ENCODE measurements at places on chromosomes 7 and 10.

GRCh38 chr7:25117226-25118047 is 7.6 kb downstream of the CYCS start:
- no peak for DNase-seq

- no peak for DNase-seq
Observed at GRCh38 chr7:64314566-64314965, 805 bp downstream of the ZNF736 start.

- DNase-seq: no peak
Observed at GRCh38 chr7:102409340-102409739, 13.2 kb downstream of the PRKRIP1 start.

DNA sequence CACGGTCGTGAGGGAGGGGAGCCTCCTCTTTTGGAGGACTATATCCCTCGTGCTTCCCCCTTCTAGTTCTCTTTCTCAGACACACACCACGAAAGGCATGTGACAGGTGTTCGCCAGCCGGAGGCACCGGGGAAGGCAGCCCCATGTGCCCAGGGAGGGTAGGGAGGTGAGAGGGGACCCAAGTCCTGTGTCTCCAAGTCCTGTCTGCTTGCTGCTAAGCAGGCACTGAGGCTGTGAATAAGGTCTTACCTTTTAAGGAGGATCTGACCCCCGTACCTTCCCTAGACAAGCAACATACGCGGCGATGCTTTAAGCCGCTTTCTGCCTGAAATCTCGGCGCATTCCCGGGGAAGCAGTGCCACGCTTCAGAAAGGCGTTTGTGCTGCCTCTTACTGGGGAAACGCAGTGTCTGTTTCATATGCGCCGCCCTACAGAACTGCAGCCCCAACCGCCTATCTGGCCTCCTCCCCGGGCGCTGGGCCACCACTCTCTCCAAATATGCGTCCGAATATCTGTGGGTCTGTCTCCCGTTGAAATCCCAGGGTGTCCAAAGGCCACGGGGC is 770 bp downstream of the PLXNA4 start:
- peak; percentile 31 for DNase-seq

- DNase-seq: no peak
Observed at GRCh38 chr7:1954366-1955004, 278.3 kb downstream of the MAD1L1 start.

DNA sequence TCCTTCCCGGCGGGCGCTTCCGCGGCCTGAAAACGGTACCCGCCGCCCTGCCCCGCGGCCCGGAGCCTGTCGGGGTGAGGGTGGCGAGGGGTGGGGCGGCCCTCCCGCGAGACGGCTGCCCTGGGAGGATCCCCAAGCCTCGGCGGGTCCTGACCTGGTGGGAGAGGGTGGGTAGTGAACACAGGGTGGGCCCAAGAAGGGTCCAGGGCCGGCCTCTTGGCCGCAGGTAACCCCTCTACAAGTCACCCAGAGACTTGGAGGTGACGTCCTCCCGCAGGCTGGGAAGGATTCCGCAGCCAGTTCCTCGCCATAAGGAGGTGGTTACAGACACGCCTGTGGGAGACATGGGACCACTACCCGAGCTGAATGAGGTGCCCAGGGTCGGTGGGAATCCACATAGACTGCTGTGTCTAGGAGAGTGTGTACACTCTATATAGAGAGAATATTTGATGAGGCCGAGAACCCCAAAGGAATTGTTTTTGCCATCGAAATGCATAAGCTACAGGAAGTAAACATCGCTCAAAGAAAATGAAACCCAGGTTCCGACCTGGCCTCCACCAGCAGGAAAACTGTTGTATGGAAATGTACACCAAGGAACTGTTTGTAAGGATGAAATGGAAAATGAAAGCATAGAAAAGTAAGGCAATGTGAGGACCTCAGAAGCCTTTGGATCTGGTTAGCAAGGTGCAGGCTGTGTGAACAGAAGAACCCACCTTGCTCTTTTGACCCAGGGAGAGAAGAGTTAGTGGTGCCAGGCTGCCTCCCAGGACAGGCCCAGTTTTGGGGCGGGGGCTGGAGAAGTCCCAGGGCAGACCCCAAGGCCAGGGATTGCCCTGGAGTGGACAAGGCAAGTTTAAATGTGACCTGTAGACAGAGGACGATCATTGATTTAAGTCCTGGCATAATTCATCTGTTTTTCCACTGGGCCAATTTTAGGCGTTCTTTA is 659 bp downstream of the OPTN start:
- DNase-seq: no peak

- no peak for DNase-seq
Observed at GRCh38 chr7:19621740-19622139, 87.1 kb downstream of the POLR1F start.

DNA sequence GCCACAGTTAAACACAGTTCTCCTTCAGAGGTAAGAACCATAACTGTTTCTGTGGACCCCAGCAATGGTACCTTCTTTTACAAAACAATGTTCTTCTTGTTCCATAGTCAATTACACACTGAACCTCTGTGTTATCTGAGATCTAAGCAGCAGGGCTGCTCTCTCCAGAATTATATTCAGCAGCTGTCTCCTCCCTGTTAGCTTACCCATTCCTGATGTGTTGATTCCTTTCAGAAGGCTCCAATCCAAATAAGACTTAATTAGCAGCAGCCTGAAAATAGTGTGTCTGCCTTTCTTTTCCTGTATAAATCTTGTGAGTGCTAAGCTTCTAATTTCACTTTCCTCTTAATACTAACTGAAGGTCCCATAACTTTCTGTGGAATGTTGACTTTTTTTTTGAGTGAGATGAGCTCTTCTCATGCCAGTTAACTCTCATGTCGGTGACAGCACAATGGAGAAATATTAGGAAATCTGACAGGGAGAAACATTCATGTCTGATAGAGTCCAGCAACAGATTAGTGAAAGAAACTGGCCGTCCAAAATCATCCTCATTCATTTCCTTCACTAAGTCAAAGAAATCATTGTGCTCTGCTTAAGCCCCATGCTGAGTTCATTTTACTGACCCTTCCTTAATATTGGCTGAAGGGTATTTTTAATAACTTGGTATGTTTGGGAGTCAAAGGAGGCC is 226.5 kb downstream of the PRKG1 start:
- DNase-seq: no peak

- DNase-seq: no peak
Observed at GRCh38 chr7:33836797-33837355, 68.5 kb upstream of the BMPER start.

DNA sequence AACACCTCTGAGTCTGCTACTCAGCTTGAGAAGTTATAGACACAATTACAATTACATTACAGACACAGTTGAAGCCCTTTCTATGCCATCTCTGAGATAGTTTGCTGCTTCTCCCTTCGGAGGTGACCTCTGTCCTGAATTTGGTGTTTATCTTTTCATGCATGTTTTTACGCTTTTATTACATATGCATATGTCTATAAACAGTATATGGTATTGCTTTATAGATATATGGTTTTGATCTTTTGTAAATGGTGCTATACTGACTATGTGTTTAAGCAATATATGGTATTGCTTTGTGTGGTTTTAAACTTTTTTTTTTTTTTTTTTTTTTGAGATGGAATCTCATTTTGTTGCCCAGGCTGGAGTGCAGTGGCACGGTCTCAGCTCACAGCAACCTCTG is 48.4 kb downstream of the HK1 start:
- DNase-seq: no peak

- peak; percentile 19 for DNase-seq
Observed at GRCh38 chr10:121702351-121703320, 104.4 kb upstream of the FGFR2 start.

GRCh38 chr7:5063698-5064097 is 18.0 kb downstream of the RBAK start:
- no peak for DNase-seq

DNA sequence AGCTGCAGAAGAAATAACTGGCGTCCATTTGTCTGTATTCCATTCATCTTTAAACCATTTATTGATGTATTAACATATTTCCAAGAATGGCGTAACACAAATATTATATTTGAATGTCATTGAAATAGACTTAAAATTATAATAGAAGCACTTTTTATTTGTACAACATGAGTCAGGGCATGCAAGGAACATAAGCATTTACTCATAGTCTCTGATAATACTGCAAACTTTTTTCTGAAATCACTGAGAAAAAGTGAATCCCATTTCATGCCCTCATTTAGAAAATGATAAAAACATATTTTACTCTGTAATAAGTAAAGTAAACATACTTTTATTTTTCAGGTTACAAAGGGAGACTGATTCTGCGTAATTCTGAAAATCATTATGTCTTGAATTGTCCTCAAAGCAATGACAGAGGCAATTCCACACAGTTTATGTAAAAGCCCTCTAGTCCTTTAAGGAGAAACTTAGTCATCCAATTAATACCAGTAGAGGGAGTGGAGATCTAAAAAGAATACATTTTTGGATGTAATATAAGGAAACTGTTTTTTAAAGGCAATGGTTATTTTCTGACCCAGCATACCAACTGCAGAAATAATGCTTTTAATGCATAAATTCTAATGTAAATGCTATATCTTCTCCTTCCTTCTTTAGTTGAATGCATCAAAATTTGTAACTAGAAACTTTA is 58.1 kb downstream of the AGMO start:
- DNase-seq: no peak

DNA sequence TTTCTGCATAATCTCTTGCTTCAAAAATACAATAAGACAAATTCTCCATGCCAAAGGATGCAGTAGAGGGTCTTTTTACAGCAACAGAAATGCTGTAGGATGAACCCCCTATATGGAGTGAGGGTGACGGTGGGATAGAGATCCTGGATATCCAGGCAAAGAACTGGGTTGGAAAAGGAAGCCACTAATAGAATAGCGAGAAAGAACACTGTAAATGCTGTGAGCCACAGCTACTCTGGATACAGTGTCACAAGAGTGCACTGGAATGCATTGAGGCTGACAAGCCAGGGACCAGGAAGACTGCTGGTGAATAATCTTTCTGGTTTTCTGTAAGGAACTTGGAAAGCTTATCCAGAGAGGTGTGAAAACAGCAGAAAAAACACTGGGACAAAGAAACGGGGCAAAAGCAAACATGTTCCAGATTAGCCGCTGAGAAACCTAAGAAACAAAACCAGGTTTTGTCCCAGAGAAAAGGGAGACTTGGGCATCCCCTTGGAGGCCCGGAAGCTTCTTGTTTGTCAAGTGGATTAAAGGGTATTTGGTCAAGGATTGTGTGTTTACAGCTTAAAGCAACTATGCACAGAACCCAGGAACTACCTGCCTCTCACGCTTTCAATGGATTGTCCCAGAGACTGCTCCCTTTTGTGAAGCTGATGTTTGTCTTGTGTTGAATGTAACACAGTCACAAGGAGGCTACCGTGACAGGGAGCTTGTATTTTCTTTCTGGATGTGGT is 6.2 kb upstream of the MSMB start:
- DNase-seq: no peak

DNA sequence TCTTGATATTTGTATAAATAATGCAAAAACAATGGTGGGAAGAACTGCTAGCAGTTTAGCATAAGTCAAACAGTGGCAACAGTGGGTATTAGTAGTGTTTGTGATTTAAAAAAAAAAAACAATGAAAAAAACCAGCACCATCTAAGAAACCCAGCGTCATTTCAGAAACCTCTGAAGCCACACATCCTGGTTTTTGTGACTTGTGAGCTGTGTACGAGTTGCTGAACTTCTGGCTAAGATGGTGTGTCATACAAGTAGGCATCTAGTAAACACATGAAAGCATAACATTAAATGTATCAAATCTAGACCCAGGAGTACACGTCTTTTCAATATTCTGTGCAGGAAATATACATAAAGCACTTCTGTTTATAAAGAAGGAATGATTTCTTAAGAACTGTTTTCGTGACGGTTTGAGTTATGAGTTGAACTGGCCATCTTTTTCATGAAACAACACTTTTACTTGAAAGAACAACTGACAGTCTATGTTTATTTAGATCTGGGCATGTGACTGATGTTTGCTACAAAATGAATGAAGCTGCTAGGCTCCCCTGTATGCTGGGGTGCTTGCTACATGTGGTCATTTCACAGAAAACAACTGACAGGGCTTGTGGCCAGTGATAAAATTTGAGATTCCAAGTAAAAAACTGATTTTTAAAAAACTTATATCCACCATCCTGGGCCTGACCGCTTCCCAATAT is 143.5 kb downstream of the PIP4K2A start:
- no peak for DNase-seq

DNA sequence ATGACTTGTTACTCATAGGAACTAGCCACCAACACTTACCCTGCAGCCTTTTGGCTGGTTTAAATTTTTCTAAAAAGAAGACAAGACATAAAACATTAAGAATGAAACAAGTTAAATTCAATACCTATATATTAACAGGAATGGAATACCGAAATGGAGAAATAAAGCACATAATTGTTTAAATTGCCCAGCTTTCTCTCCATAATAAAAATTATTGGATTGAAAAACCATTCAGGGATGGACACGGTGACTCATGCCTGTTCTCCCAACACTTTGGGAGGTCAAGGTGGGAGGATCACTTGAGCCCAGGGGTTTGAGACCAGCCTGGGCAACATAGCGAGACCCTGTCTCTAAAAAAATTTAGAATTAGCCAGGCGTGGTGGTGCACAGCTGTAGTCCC is 179.4 kb upstream of the MKLN1 start:
- no peak for DNase-seq

DNA sequence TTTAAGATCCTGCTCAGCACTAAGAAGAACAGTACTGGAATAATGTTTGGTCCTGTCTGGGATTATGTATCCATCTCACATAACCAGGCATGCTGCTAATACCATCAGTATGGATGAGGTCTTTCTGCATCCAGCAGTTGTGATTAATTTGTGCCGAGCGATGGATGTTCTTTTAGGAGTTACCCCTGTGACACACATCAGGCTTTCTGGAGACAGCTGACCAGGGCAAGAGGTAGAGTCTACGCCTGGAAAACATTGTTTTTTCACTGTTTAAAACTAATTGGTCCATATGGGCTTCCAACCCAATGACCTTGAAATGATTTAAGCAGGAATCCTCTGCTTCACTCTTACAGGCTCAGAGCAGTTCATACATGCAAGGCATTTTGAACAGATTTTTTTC is 603.0 kb downstream of the PCDH15 start:
- no peak for DNase-seq

DNA sequence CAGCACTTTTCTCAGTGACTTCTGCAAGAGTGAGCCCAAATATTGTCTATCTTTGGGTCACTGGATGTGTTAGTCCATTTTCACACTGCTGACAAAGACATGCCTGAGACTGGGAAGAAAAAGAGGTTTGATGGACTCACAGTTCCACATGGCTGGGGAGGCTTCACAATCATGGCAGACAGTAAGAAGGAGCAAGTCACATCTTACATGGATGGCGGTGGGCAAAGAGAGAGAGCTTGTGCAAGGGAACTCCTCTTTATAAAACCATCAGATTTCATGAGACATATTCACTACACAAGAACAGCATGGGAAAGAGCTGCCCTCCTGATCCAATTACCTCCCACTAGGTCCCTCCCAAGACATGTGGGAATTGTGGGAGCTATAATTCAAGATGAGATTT is 6.1 kb upstream of the HSPA12A start:
- DNase-seq: no peak

GRCh38 chr7:23607866-23608265 is 10.7 kb downstream of the CCDC126 start:
- DNase-seq: no peak

GRCh38 chr7:41870461-41871138 is 167.7 kb upstream of the INHBA start:
- DNase-seq: no peak

DNA sequence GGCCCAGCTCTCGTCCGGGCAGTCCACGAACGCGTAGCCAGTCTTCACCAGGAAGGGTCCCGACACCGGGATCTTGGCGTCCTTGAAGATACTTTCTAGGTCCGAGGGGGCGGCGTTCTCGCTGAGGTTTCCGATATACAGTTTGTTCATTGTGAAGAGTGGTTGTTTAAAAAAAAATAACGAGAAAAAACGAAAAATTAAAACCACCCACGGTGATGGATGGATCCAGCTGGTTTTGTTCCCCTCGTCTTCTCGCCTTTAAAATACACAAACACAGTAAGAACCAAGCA is 385 bp downstream of the IGF2BP3 start:
- DNase-seq: no peak

Measured in GM04503 (cell line).